ENCODE measurements at places on chromosomes 7 and 10.

DNA sequence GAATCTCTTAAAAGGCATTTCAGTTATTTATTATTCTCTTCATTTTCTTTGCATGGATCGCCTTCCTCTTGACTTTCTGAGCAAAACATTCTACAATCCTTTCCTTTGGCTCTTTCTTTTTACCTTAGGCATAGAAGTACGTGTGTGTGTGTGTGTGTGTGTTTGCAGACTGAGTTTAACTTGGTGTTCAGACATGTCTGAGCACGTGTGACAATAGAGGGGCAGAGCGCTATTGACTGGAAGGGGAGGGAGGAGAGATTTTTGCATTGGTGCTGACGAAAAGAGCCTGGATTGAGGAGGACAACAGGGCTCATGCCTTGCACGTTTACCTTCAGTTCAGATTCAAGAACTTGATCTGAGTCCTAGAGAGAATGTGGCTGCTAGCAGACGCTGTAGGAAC lies 129.8 kb downstream of the SEC23IP start:
- DNase-seq: no peak

DNA sequence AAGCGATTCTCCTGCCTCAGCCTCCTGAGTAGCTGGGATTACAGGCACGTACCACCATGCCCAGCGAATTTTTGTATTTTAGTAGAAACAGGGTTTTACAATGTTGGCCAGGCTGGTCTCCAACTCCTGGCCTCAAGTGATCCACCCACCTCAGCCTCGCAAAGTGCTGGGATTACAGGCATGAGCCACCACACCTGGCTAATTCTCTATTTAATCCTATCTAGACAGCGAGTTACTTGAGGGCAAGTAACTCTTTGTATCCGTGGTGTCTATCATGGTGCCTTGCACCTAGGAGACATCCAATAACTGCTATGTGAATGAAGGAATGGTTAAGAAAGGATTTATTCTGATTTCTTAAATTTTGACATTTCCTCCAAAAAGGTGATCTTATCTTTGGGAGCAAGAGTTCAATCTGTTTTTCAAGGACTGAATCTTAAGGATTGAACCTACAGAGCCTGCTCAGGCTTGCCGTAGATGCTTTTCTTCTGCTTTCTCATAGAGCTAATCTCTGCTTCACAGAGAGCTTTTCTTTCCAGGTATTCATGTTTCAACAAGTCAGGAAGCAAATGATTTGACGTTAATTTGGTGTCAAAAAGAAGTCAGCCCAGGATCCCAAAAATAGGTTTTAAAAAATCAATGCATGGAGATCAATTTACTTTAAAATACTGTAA lies 101.6 kb downstream of the CUL2 start:
- DNase-seq: no peak

- no peak for DNase-seq
These were observed 1.2 kb downstream of the GET4 start for GRCh38 chr7:877312-878232.

- no peak for DNase-seq
These were observed 778.8 kb downstream of the LRMDA start for GRCh38 chr10:76210211-76210610.

- DNase-seq: peak; percentile 66
These were observed 43.4 kb downstream of the BPGM start for GRCh38 chr7:134690016-134690415.

DNA sequence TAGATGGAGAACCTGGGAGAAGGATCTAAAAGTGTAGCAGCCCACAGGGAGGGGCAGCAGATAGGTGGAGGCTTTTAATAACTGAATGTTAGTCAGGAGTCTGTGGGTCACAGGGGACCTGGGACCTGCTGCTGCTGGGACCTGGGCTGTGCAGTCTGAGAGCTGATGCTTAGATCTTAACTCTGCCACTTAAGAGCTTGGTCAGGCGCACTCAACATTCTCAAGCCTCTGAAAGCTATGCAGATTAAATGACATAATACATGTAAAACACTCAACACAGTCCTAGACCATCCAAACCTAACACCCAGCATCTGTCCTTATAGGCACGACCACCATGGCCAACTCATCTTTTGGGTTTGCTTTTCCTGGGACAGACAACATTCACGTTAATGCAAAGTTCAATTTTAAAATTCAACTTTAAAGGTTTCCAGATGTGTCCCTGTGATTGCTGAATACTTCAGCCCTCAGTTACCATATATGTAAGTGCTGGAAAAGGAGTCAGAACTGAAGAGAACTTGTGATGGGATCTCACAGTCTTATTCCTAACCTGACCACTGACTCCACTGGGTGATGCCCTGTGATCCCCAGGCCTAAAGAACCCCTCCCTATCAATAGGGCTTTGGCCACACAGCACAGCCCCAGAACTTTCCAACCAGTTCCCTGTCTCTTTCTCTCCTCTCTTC lies 321.0 kb downstream of the PLXNA4 start:
- no peak for DNase-seq

DNA sequence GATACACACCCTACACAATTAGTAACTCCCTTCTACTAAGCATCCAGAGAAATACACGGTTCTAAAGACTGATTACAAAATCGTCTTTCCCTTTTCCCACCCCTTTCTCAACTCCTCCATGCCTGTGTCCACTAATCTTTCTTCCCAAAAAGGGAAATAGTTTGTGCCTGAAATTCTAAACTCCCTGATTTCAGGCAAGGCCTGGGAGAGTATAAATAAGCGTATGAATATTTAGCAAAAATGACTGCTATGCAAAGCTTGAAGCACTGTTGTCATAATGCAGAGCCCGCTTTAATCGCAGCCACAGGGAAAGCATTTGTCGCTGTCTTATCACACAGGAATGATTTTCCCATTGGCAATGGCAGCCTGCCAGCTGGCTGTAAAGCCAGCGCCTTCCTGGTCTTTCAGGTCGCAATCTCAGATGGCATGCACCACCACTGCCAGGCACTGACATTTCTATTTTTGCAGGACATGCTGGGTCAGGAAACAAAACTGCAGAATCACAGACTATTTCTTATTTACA lies 142.9 kb upstream of the PCGF5 start:
- peak; percentile 25 for DNase-seq

DNA sequence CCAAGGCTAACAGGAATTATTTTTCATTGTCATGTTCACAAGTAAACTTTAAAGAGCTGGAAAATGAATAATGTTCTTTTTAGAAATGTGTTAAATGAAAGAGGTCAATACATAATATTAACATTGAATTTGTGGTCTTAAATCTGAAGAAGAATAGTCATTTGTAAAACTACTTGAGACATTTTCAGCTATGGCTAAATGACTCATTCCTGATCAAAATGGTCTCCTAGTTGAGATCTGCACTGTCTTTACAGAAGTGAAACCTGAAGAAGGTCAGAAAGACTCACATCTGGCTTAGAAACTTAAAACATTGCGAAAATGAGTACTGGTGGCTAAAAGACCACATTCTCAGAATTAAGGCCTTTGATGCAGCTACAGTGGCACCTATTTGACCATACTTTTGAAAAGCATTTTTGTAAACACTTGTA lies 5.9 kb downstream of the PIK3CG start:
- DNase-seq: no peak

- no peak for DNase-seq
These were observed 143.8 kb upstream of the ADCY1 start for GRCh38 chr7:45430397-45430796.

GRCh38 chr10:42645103-42645502 lies 6.7 kb upstream of the ZNF33B start:
- DNase-seq: no peak

DNA sequence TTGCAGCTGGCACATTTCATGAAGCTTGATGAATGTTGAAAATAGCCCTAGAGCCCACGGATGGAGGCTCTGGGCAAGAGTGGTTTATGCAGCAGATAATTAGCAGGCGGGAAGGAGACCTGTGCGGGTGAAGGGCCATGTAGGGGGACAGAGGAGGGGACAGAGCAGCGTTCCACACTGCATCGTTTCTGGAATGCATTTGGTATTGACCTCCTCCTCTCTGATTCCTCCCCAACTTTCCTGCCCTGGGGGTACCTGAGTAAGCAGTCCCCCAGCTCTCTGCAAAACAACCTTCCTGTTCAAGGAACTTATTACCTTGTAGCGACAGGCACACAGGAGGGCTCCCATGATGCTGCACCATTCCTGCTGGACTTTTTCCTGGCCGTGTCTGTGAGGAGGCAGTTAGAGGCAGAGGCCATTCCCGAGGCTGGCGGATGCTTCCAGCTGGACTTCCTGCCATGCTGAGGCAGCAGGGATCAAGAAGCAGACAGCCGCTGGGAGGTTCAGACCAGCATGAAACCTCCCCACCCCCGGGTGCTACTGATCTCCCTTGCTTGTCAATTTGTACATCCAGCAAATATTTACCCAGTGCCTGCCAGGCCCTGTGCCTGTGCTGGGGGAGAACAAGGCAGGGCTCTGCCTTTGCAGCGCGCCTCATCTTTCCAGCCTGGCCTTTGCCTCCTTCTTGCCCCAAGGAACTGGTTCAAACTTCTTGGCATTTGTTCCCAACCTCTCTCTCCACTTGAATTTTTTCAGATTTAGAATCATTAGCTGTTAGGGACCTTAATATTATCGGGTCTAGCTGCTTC lies 28.7 kb downstream of the SLC29A3 start:
- no peak for DNase-seq

DNA sequence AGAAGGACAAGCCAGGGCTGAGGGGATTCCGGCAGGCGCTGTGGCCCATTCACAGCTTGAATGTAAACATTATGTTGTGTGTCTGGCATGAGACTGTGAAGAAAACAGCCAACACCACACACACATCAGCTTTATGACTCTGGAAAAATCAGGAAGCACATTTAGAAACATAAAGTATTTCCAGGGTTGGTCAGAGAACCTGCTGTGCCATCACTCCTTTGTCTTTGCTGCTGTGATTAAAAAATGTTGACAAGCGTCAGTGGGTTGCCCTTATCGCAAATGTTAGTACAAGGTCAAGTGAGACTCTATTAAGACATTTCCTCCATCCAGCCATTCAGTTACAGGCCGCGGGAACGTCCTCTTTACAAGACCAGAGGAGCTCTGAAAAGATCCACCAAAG lies 95.4 kb downstream of the TAX1BP1 start:
- DNase-seq: no peak

DNA sequence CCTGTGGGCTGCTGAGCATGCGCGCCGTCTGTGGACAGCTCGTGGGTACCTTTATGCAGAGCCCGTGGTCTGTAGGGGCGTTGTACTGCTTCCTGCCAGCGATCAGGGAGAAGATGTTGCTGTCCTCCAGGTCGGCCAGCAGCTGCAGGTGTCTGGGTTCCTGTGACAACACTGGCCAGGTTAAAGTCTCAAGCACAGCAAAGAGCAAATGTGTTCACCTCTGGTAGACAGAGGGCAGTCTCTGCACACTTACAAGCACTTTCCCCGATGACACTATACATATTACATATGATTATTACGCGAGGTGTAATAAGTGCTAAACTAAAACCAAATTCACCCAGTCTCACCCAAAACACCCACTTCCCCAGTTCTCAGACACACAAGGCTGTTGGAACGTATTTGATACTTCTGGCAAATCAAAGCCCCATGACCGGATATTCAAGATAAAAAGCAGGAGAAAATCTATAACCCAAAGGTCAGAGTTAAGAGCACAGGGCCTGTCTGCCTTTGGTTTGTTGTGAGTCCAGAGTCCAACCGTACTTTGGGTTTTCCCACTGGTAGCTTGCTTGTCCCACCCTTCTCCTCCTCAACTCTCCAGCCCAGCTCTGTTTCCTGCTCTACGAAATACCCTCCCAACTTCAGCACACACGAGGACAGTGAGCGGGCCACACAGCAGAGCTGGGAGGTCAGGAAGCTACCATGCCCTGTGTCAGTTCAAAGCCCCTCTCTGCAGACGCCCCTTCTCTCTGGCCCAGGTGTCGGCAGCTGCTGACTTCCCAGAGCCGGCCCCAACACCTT lies 49.7 kb upstream of the DDC start:
- DNase-seq: no peak

DNA sequence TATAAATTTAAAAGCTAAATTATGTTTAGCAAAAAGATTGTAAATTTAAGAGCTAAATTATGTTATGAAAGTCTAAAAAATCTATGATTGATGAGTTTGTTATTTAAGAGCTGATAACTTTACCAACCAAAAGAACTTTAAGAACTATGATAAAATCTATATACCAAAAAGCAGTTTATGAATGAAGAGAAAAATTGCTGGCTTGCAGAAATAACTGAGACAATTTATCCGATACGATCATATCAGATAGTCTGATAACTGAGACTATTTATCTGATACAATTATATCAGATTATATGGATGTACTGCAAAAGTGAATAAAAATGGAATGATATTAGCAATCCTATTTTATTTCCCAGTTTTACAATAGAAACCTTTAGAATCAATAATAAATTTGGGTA lies 50.2 kb downstream of the IQUB start:
- DNase-seq: no peak

DNA sequence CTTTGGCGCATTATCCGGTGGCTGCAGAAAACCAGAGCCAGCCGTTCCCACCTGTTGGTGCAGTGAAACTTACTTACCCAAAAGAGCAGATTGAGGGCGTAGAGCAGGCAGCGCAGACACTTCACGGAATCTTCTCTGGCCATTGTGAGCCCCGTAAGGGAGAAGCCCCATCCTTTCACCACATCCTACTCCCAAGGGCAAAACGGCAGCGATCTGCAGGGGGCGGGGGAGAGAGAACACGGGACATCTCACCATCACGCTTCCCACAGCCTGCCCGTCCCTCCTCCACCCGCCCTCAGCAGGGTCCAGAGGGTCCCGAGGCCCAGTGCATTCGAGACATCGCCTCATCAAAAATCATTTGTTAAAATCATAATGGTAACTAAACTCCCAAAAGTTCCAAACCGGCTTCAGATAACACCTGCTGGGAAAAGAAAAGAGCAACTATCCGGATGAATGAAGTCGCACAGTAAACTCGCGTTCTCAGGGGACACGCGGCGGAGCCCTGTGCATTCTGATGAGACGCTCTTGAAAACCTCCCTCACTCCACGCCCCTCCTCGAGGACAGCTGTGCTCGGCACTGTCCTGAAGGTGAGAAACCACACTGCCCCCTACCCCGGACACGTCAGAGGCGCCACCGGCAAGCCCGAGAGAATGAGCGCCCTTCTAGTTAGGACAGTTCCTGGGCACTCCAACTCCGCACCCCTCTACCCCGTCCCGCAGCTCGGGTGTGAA lies 1.2 kb downstream of the TSPAN12 start:
- peak; percentile 10 for DNase-seq

GRCh38 chr7:73582664-73583202 lies 4.4 kb upstream of the TBL2 start:
- no peak for DNase-seq

DNA sequence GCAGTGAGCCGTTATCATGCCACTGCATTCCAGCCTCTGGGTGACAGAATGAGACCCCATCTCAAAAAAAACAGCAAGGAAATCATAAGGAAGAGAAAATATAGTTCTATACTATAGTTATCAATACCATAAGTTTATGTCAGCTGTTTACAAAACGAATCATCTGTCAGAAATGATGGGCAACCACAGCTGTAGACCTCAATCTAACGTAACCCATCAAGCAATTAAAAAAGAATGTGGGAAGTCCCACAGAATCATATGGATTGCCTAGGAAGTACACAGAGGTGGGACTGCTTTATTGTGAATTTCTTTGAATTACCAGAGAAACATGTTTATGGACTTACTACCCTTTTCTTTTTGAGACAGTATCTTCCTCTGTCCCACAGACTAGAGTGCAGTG lies 6.9 kb downstream of the NRBF2 start:
- peak; percentile 22 for DNase-seq
